Cerebellar nuclear complex (tissue), 1 donor: ENCODE measurements at places on chromosomes 16 and 17.

DNA sequence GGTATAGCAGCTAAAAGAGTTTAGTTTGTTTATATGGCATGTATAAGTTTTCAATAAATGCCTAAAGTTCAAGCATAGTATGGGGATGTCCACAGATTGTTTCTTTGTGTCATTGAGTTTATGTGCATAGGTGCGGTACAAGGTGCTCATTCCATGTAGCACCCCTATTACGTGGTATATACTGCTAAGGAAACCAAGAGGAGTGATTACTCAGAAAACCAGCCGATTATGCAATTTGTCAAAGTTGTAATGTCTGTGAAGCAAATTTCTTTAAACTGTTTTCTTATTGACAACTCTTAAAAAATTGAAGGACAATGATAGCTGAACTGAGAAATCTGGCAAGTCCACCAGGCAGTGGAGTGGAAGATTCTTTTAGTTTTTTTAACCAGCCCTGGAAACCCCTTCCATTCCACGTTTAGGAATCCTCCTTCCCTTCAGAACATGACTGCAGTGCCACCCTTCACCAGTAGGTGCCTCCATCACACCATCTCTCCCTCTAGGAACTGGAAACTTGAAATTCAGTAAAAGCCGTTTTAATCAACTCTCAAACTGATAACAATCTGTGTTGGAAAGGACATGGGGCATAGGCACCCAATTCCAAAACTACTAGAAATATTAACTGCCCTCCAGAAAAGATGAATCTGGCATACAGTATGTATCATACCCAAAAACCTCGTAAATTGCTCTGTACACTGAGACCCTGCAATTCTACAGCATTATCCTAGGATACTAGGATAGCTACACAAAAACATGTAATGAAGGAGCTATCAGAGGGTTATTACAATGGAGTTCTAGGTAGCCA is 43.5 kb downstream of the REXO5 start:
- DNase-seq, result peak; percentile 61

DNA sequence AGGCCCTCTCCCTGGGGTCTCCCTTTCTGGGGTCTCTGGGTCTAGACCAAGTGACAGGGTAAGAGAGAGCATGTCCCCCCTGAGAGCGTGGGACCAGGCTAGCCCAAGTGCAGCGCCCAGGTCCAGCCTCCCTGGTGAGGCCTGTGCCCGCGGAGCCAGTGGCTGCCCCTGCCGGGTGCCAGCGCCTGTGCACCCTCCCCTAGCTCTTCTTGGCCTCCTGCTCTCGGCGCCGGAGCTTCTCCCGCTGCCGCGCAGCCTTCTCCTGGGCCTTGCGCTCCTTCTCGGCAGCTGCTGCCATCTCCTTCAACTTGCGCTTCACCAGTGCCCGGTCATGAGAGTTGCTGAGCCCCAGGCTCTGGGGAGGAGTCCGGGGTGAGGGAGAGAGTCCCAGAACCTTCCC is 17.3 kb downstream of the SAMD14 start:
- no peak for DNase-seq

GRCh38 chr17:80813318-80813717 is 178.3 kb upstream of the CHMP6 start:
- DNase-seq, result no peak

- no peak for DNase-seq
These were observed 8.3 kb upstream of the LPCAT2 start for GRCh38 chr16:55500530-55501011.

DNA sequence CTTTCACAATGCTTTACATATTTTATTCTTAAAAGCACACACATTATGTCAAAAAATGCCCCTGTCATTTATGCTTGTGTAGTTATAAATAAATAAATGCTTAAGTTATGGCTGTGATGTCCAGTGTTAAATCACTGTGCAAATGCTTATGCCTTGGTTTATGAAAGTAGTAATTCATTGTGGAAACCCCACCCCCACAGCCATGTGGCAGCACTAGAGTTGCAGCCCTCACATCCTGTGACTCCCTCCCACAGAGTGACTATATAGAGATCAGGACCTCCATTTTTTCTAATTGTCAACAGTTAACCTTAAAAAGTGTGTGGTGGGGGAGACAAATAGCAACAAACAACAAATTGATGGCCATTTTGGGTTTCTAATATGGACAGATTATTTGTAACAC is 2.4 kb downstream of the SKAP1 start:
- DNase-seq, result no peak

- peak; percentile 36 for DNase-seq
These were observed 14.4 kb upstream of the EEF2K start for GRCh38 chr16:22191532-22192260.

DNA sequence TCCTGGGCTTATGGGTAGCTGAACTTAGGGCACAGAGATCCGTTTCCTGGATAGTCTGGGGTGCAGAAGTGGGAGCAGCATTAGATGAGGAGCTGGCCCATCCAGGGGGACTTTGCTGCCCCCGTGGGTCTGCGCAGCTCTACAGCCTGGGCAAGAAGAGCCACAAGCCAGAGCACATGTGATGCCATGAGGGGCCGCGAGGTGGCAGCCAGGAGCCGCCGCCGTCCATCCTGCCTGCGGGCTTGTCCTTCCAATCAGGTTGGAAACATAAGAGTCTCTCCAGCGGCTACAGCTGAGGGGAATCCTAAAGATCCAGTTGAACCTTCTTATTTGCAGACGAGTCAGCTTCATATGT is 21.9 kb downstream of the C1QTNF1 start:
- peak; percentile 55 for DNase-seq

DNA sequence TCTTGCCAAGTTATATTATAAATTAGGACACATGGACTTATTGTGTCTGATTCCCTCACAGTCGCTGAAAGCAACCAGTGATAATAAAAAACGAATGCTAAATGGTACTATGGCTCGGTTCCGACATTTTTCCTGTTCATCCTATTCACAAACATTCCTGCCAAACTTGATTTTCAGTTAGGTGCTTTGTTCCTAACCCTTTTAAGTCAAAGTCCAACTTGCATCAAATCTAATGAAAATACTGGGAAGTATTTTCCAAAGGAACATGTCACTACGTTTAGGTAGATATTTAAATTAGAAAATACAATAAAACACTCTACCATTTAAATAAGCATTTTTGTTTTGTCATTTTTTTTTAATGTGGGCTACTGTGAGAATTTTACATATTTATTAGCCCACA is 21.0 kb downstream of the SETD6 start:
- no peak for DNase-seq

DNA sequence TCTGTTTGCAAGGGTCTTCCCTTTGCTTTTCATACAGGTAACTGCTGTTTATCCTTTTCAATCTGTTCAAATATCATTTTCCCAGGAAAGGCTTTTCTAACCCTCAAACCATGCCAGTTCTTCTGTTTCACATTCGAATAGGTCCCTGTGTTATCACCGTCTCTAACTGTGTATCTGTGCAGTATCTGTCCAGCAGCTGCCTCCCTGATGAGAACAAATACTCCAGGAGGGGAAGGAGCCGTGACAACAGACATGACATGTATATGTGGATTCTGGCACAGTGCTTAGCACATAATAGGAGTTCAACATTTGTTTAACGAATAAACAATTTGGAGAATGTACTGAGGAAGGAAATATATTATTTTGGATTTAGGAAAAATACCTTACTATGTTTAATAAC is 95.7 kb downstream of the STX8 start:
- DNase-seq, result no peak

GRCh38 chr17:65345261-65346005 is 208.3 kb downstream of the RGS9 start:
- DNase-seq, result no peak

DNA sequence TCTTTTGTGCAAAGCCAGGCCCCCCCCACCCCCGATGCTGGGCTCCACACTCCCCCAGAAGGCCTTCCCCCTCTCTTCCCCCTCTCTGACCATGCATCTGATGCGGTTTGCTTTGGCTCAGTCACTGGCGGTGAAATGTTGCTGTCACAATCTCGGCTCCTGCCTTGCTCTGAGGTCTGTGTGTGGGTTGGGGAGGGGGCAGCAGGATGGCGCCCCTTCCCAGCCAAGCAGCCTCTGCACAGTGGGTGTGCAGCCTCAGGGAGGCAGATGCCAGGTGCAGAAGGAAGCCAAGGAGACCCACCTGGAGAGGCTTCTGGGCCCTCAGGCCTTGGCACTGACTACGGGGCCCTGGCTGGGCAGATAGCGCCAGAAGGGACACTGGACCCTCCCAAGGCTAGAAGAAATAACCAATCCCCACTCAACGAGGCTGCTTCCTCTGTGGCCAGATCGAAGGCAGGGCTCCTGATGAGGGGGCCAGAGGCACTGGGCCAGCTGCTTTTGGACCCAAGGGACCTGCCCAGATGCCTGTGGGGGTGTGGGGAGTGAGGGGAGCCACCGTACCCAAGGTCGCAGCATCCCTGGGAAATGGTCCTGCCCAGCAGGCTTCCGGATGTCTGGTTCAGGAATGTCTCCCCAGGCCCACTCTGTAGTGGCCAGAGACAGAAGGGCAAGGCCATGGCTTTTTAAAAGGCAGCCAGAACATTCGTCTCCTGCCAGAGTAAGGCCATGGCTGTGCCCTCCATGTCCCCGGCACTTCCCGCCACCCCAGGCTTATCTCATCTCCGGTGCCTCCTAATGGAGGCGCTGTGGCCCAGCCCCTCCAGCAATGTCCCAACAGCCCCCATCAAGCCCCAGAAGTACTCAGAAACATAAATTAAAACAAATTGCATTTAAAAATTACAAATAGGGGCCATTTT is 43.4 kb upstream of the SLC38A10 start:
- DNase-seq, result no peak

- DNase-seq, result no peak
These were observed 544 bp downstream of the CCP110 start for GRCh38 chr16:19524356-19524615.

- DNase-seq, result no peak
These were observed 7.8 kb downstream of the PLXDC1 start for GRCh38 chr17:39143552-39144093.
